Heart right ventricle (tissue), 16 donors: ENCODE measurements at places on chromosomes 5 and 9. TPM values are rescaled to one million over a fixed set of nuclear protein-coding genes. Genes with fewer than 3 reads are reported as not detected.

Gene PCDHB16
- total RNA-seq = 2.5 TPM

Gene ABCA1
- 8.4 TPM for total RNA-seq

Gene FOXD4L3
- total RNA-seq = not detected

Gene YIPF5
- 25.2 TPM for total RNA-seq

Gene SLC25A2
- not detected for total RNA-seq

Gene MOB3B
- 1.4 TPM for total RNA-seq

Gene PCDHGC4
- 2.1 TPM for total RNA-seq

Gene PCDHGB2
- 9.6 TPM for total RNA-seq

Gene PRRC2B
- total RNA-seq = 121 TPM

Gene AIF1L
- total RNA-seq = 12.2 TPM

Gene SYK
- total RNA-seq = 3.4 TPM

Gene IL4
- total RNA-seq = not detected

Gene CTNND2
- 27.8 TPM for total RNA-seq

Gene IFNK
- not detected for total RNA-seq

Gene TOR4A
- 16.2 TPM for total RNA-seq

Gene AMBP
- not detected for total RNA-seq

Gene FAM81B
- total RNA-seq = 19.5 TPM

Gene INSYN2B
- total RNA-seq = not detected

Gene NR2F1
- 2.4 TPM for total RNA-seq
